ENCODE measurements at places on chromosomes 2 and 18. TPM values are rescaled to one million over a fixed set of nuclear protein-coding genes. Genes with fewer than 3 reads are reported as not detected.

DNA sequence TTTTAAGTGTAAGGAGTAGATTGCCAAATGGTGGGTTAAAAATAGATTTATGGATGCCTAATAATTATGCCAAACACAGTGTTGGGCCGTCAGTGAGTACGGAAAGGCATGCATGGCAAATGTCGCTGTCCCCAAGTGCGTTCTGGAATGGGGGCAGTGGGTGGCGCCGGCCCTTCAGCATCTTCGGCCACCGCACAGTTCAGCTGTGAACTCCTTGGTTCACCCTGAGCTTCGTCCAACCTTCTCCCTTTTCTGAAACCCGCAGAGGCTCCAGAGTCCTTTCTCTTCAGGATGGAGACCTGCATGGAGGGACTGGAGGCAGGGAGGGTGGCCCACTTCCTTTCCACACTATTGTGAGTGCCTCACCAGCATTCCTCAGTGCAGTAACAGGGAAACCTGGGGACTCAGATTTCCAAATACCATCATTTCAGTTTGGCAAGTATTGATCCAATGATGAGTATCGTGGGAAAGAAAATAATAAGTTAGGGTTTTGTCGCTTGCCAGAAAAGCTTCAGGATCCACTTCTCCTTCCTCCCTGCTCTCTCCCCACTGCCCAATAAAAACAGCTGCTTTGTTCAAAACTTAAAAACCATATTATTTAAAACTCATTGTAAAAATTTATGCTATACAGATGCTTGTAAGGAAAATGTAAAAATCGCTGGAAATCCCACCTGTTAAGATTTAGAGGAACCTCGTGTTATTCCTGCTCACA is 74.6 kb upstream of the TXNDC2 start:
- DNase-seq, result no peak
- H3K4me3 ChIP-seq, result no peak overlapping the region
- H3K36me3 ChIP-seq, result no peaks in the 10 kb centered on the region
- no peak overlapping the region for H3K27ac ChIP-seq
- H3K27me3 ChIP-seq, result no peaks in the 10 kb centered on the region
- peaks cover 12% of the 10 kb centered on the region for H3K4me1 ChIP-seq

DNA sequence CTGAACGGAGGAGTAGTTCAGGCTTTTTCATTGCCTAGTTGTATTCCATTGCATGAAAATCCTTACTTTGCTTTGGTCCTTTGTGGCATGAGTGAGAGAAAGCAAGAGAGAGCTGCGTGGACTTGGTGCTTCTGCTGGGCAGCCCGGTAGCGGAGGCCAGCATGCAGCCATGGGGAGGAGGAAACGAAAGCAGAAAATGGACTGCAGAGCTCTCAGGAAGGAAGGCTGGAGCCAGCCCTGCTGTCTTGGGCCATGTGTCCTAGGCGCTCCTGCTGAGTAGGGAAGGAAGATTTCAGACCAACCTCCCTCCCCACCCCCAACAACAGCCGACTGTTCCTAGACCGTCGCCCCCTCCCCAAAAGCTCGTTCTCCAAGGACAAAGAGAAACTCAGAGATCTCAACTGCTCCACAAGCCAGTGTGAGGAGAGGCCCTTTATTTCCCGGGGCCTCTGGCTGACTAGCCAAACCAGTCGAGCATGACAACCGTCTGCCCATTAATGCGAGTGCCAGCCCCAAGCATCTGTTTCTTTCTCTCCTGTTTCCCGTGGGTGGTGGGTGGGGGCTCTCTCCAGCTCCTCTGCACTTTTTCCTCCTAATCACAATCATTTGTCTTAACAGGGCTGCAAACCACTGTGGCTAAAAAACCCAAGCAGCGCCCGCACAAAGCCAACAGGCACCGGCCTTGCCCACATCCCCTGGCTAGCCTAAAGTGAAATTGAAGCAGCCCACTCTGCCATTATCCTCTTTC is 66.8 kb upstream of the FZD7 start:
- H3K36me3 ChIP-seq, result no peaks in the 10 kb centered on the region
- H3K27me3 ChIP-seq, result no peaks in the 10 kb centered on the region
- no peak overlapping the region for H3K27ac ChIP-seq

DNA sequence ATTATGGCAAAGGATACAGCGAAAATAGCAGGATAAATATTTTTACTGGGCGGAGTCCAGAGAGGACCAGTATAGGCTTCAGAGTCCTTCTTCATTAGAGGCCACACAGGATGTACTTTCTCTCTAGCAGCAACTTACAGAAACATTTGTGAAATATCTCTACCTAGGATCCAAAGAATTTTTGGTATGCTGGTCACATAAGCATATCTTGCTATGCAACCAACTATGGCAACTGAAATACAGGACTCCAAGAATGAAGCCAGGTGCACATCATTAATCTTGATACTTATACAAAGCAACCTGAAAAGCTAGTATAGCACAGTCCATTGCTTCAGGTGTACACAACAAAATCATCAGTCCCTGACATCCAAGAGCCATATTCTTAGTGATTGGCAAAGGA is 59.1 kb upstream of the NABP1 start:
- DNase-seq, result no peak
- H3K27ac ChIP-seq, result no peak overlapping the region
- H3K4me3 ChIP-seq, result no peak overlapping the region
- H3K27me3 ChIP-seq, result no peaks in the 10 kb centered on the region

- DNase-seq, result no peak
- H3K27me3 ChIP-seq, result no peaks in the 10 kb centered on the region
- H3K27ac ChIP-seq, result no peak overlapping the region
- H3K36me3 ChIP-seq, result no peaks in the 10 kb centered on the region
- no peak overlapping the region for H3K4me3 ChIP-seq
- H3K4me1 ChIP-seq, result peaks cover 4% of the 10 kb centered on the region
Observed at GRCh38 chr2:151051574-151052220, 210.0 kb downstream of the RBM43 start.

DNA sequence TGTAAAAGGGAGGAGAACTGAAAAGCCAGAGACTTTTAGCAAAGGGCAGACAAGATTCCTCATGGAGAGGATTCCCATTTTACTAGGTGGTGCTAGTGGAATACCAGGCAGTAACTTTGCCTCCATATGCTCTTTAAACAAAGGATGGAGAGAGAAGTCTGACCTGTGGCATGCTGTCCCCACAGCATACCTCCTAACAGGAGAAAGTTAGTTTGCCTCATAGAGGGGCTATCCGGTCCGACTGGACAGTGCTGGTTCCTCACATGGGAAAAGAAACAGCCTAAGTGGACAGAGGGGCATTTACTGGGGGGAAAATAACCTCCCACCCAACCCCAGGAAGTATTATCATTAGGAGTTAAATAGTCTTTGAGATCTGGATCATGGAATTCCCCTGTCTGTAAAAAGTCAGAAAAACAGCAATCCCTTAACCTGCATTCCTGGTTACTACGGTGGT is 31.6 kb upstream of the GMCL1 start:
- peaks cover 74% of the 10 kb centered on the region for H3K4me1 ChIP-seq
- H3K4me3 ChIP-seq, result peak overlapping the region; percentile 9
- peaks cover 44% of the 10 kb centered on the region for H3K36me3 ChIP-seq

DNA sequence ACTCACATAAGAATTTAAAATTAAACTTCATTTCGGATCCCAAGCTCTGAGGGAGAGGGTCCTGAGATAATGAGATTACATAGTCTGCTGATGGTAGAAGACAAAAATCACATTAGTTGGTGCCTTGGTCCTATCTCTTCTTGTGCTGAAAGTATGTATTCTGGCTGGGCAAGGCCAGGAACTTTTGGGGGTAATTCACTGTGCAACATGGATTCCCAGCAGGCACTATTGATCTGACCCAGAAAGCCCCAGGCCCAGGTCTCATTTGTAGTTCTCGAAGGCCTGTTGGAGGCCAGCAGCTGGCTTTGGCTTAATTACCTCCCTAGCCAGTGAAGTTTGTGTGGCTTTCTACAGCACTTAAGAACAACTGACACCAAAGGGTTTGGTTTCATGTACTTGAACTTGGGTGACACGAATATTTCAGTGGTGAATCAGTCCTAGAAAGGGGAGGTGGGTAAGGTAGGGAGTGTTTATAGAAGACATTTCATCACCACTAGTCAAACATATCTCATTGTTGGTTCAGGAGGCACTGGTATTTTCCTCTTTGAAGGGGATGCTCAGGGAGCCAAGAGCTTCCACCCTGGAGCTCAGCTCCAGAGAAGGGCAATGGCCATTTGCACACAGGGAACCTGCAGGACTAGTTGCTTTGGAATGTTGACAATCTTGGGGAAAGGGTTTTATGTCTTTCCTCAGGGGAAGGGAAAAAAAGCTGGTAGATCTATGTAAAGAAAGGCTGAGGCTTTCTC is 217.8 kb downstream of the OSR1 start:
- no peak overlapping the region for H3K27ac ChIP-seq
- H3K4me3 ChIP-seq, result no peak overlapping the region
- no peaks in the 10 kb centered on the region for H3K36me3 ChIP-seq
- DNase-seq, result no peak
- H3K27me3 ChIP-seq, result no peaks in the 10 kb centered on the region
- H3K4me1 ChIP-seq, result no peaks in the 10 kb centered on the region

GRCh38 chr2:208013285-208014178 is 11.8 kb downstream of the PLEKHM3 start:
- H3K27ac ChIP-seq, result peak overlapping the region; percentile 71
- H3K27me3 ChIP-seq, result no peaks in the 10 kb centered on the region
- no peak overlapping the region for H3K4me3 ChIP-seq
- H3K4me1 ChIP-seq, result peaks cover 43% of the 10 kb centered on the region
- peak; percentile 48 for DNase-seq

GRCh38 chr18:12352188-12352587 is 24.8 kb downstream of the AFG3L2 start:
- H3K27me3 ChIP-seq, result no peaks in the 10 kb centered on the region
- DNase-seq, result no peak
- H3K36me3 ChIP-seq, result peaks cover 72% of the 10 kb centered on the region
- H3K27ac ChIP-seq, result no peak overlapping the region

DNA sequence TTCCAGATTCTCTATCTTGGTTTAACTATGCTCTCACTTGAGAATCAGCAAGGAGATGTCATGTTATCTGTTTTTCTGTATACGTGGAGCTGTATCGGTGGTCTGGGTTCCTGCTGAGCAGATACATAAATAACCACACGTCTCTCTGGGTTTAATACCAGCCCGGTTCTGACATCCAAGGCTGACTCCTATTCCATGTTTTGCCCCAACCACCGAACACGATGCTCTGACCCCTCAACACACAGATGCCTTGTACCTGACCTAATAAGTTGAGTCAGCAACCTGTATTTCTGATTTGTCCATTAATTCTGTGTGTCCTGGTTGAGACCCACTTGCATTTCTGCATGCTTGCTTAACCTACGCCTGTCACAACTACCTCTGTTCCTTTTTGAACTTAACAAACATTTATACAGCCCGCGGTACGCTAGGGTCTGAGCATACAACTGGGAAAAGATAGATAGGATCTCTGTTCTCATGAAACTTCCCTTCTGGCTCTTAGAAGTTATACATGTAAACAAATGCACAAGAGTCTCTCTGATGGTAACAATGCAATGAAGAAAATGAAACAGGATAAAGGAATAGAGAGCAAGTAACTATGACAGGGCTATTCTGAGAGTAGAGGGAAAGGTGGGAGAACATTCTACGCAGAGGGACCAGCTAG is 480.4 kb downstream of the PARD3B start:
- H3K4me1 ChIP-seq, result no peaks in the 10 kb centered on the region
- no peak overlapping the region for H3K4me3 ChIP-seq
- no peak for DNase-seq
- no peak overlapping the region for H3K27ac ChIP-seq

- no peaks in the 10 kb centered on the region for H3K4me1 ChIP-seq
- no peaks in the 10 kb centered on the region for H3K27me3 ChIP-seq
- DNase-seq, result no peak
- no peak overlapping the region for H3K4me3 ChIP-seq
- no peak overlapping the region for H3K27ac ChIP-seq
- no peaks in the 10 kb centered on the region for H3K36me3 ChIP-seq
Observed at GRCh38 chr2:51301381-51301780, 269.4 kb upstream of the NRXN1 start.

- no peak for DNase-seq
- H3K4me1 ChIP-seq, result peaks cover 91% of the 10 kb centered on the region
- H3K36me3 ChIP-seq, result peaks cover 53% of the 10 kb centered on the region
- peak overlapping the region; percentile 94 for H3K27ac ChIP-seq
Observed at GRCh38 chr2:42060028-42060427, 12.2 kb downstream of the PKDCC start.

DNA sequence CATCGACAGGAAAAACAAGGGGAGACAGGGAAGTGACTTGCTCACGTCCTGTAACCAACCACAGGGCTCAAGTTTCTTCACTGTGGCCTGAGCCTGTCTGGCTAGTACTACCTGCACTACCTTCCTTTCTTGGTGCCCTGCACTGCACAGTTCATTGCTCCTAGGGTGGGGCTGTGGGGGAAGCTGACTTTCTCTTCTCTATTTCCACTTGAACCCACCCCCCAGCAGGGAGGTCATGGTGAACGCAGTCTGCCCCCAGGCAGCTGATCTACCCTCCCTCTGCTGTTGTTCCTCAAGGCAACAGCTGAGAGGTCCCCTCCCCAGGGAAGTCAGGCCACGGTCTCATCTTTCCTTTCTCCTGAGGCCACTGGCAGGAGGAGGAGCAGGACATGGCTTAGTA is 532.1 kb downstream of the SOX11 start:
- no peak overlapping the region for H3K4me3 ChIP-seq
- H3K36me3 ChIP-seq, result no peaks in the 10 kb centered on the region
- no peak for DNase-seq
- no peak overlapping the region for H3K27ac ChIP-seq
- peaks cover 8% of the 10 kb centered on the region for H3K4me1 ChIP-seq
- H3K27me3 ChIP-seq, result no peaks in the 10 kb centered on the region

GRCh38 chr18:41809652-41810051 is 145.4 kb upstream of the PIK3C3 start:
- H3K36me3 ChIP-seq, result no peaks in the 10 kb centered on the region
- DNase-seq, result no peak

DNA sequence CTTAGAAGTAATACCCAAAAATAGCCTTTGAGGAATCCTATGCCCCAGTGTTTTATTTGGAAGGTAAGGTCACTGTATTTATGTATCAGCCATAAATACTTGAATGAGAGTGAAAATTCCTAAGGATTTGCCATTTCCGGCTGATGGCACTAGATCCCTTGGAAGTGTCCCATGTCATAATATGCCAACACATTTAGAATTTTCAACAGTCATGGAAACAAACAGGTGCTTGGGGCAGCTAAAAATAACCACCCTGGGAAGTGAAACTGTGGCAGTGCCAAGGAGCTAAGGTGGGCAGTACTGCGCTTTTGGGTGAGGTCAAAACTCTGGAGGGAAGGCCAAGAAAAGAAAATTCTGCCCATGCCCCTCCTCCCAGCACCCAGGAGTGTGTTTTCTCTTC is 80.2 kb downstream of the TCF7L1 start:
- H3K36me3 ChIP-seq, result no peaks in the 10 kb centered on the region
- H3K27ac ChIP-seq, result no peak overlapping the region
- H3K27me3 ChIP-seq, result no peaks in the 10 kb centered on the region
- H3K4me3 ChIP-seq, result no peak overlapping the region

- H3K4me3 ChIP-seq, result no peak overlapping the region
- H3K27ac ChIP-seq, result no peak overlapping the region
- H3K4me1 ChIP-seq, result peaks cover 3% of the 10 kb centered on the region
- peaks cover 45% of the 10 kb centered on the region for H3K36me3 ChIP-seq
Observed at GRCh38 chr18:76356666-76357065, 138.4 kb downstream of the ZNF516 start.

Gene LOXHD1
- polyA plus RNA-seq, result 0.49 TPM

Gene C18orf54
- polyA plus RNA-seq, result 3.6 TPM

Gene OTX1
- polyA plus RNA-seq, result 0.04 TPM

Gene EIF5B
- 50.4 TPM for polyA plus RNA-seq

All from large intestine (tissue), 12 donors.